Stimulated activated CD4-positive, alpha-beta T cell treated with anti-CD3 and anti-CD28 coated beads, TNF-alpha, amount 100 ng/mL, for 48 hours (primary cell): ENCODE measurements at places on chromosomes 5 and 9.

GRCh38 chr9:89527084-89527483 lies 29.2 kb upstream of the SEMA4D start:
- no peak for DNase-seq

DNA sequence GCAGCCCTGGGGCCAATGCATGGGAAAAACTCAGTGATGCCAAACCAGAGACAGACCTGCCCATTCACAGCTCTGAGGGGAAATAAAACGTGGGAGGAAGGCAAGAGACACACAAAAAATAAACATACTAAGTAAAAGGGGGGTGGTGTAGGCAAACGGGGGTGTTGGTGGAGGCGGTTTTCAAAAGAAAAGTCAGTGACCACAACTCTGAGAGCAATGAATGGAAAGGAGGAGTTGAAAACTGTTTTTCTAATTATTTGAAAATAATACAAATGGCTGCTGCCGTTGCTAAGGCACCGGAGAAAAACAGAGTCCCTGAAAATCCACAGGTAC lies 293.5 kb downstream of the EFNA5 start:
- no peak for DNase-seq

- no peak for DNase-seq
Observed at GRCh38 chr9:134283692-134284265, 42.5 kb upstream of the RXRA start.

DNA sequence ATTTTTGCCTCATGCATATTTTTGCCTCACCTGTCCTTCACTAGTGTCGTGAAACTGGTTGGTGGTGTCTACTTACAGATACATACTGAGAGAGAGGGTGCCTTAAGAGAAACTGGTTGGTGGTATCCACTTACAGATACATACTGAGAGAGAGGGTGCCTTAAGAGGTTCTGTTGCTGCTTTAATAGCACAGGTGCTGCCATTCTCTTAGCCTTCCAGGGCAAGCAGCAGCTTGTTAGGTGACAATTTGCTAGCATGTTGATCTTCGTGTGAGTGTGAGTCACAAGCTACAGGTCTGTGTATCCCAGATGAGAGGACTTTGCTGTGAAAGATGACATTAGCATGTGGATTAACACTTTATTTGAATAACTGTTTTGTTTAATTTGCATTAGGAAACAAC lies 1.4 kb downstream of the PTTG1 start:
- no peak for DNase-seq

DNA sequence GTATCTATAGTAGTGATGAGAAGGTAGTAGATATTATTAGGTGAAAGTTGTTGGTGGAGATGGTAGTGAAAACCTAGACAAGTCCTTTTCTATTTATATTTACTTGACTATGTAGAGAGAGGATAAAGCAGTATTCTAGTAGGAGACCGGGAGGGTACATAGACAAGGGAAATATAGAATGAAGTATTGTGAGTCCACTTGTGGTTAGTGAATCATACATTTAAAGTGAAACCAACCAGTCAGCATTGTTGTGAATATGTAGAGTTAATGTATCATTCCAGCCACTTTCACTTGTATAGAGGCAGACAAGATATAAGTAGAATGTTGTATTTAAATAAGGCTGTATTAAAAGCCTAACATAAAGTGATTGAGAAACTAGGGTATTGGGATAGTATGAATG lies 1711.3 kb upstream of the ACO1 start:
- DNase-seq: no peak

DNA sequence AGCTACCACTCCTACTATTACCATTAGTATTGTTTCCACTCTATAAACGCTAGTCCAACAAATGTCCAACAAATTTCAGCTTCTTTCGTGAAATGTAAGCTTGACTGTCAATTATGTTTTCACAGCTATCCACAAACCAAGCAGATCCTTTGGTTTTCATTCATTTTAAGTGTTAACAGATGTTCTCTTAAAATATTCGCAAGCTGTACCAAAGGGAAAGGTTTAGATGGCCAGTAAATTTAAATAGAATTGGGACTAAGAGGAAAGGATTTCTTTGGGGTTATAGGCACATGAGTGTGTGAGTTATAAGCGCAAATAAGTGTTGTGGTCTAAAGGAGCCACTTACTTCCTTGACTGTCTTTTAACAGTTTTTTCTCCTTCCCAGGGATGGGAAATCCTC lies 136.8 kb upstream of the ADRA1B start:
- no peak for DNase-seq

DNA sequence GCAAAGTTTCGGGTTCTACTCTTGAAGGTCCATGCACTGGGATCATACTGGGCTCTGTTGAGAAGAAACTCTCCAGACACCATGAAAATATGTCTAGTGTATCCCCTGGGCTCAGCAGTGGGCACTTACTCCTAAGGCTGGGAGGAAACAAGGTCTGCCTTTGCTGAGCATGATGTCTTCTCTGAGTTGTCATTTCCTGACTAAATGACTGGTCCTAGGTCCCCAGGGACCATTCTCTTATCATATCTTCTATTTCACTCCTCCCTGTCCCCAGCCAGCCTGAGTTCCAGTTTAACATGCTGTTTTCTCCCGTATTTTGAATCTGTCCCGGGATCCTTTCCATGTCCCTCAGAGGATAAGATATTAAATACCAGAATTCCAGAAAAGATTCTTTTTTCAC lies 225.4 kb downstream of the MTRR start:
- DNase-seq: no peak
